ENCODE measurements at places on chromosomes 3 and 15.
A peak's percentile ranks its signal among the peaks of the same experiment; 100 is the strongest.

DNA sequence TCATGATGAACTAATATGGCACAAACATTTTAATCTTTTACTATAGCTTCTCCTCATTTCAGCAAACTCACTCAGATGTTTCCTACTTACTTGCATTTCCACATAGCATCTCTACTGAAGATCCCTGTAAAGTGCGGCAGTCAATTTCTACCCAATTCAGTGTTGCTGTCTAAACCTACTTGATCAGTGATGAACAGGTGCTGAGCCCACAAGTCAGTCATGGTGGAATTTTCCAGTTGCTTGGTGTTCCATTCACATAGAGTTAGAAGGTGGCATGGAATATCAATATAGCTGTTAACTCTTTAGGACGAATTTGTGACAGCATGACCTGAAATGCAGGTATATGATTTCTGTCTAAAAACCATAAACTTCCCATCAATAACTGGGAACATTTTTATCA lies 22.7 kb downstream of the MRPL3 start:
- no peak for DNase-seq

GRCh38 chr15:29403772-29404171 lies 134.2 kb upstream of the NSMCE3 start:
- no peak for DNase-seq

DNA sequence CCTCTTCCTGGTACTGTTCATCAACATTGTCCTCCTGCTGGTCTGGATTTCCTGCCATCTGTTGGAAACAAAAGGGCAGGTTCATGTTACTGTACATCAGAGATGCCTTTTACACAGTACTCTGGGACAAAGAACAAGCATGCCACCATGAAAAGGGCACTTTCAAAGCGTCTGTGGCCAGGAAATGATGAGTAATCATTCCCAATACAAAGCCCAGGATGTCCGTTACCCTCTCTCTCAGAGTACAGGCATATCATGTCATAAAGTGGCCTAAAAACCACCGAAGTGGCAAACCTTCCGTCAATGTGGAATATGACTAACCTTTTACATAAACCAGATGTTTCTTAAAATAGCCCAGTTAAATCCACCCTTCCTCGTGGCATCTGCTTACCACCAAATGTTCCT lies 71.2 kb downstream of the GOLIM4 start:
- DNase-seq, result no peak

DNA sequence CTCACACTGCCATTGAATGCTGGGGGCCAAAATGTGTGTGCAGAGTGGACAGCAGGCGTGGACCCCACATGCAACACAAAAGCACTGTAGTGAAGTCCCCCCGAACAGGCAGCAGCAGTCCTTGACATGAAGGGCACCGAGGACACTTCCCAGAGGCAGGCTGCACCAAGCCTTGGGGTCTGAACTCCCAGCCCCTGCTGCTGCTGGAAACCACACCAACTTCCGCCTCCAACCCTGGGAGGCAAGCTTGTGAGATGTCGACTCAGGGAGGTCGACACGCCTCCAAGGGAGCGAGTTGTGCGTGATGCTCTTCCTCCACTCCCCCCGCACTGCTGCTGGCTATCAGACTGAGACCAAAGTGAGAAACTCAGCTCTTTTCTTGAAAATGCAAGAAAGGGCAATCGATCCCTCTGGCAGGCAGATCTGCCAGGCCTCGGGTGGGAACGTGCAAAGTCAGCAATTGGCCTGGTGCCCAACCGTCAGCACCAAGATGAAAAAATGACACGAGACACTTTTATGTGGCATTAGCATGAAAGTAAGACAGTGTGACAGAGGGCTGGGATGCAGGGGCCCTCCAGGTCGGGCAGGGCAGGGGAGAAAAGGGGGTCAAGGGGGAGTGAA lies 43.6 kb downstream of the WHAMM start:
- no peak for DNase-seq

DNA sequence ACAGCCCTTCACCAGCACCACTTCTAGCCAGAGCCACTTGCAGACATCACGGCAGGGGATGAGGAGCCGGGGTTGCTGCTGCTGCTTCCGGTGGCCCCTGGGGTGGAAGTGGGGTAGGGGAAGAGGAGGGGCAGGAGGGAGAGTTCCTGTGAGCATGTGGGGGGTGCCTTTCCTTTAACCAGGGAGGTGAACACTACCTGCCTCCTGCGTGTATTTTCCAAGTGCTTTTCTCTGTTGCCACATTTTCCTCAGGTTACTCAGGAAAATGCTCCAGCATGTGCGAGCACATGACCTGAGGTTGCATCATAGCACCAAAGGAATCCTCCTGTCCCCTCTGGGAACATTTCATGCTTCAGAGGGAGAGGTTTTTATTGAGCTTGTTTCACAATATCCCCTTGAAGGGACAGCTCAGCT lies 12.2 kb upstream of the SACM1L start:
- no peak for DNase-seq

DNA sequence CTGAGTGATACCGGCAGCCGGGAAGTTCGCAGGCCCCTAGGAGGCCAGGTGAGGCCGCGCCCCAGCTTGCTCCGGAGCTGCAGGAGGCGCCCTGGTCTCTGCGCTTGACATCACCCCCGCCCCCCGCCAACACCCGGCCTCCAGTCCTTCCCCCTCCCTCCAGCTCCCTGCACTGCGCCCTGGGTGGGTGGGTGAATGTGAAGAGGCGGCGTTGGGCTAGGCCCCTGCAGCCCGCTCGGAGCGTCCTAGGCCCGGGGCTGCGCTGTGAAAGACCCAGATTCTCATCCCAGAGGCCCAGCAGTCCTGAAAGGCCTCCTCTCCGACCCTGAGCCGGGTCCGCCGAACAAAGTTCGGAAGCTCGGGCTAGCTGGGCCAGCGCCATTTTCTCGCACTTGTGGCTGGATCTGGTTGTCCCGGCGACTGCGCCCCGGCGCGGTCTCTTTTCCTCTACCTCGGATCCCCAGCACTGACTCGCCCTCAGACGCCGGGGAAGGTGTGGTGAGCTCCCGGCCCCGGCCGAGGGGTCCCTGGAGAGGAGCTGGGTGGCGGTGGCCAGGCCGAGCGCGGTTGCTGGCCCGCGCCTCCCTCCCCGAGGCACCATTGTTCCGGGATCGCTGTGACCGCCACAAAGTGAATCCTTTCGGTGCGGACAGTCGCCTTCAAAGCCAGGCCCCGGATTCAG lies 12.9 kb downstream of the ZIC4 start:
- DNase-seq, result no peak

DNA sequence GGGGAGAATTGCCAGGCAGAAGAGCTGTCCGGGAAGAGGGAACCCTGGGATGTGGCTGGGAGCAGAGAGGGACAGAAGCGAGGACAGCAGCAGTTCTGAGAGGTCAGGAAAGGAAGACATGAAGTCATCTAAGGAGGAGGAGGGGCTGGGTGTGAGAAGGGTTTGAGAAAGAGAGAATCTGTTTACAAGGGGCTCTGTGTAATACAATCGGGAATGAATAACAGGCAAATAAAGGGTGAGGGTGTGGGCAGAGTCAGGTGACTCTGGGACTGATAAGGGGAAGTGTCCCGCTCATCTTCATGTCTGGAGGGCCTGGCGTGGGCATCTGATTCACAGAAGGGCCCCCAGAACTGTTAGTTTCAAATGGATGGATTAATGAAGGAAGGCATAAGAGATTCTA lies 191.3 kb downstream of the XXYLT1 start:
- no peak for DNase-seq

GRCh38 chr3:150739877-150740645 lies 22.9 kb downstream of the SIAH2 start:
- DNase-seq, result no peak

DNA sequence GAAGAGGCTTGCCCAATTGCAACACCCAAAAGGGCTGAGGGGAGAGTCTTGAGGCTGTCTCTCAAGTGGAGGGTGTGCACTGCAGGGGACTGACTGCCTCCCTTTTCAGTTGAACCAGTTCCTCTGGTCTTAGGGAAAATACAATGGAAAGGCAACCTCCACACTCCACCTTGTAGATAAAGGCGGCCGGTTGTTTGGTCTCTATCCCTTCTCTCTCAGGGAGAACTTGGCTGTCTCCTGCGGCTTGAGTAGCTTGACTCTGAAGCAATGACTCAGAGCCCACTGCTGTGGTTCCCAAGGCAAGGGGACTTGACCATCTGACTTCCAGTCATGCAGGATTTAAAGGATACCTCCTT lies 143.2 kb upstream of the UMPS start:
- no peak for DNase-seq

GRCh38 chr3:30621576-30621975 lies 15.2 kb downstream of the TGFBR2 start:
- DNase-seq, result no peak

- no peak for DNase-seq
Observed at GRCh38 chr15:76512971-76513370, 176.4 kb downstream of the ISL2 start.

DNA sequence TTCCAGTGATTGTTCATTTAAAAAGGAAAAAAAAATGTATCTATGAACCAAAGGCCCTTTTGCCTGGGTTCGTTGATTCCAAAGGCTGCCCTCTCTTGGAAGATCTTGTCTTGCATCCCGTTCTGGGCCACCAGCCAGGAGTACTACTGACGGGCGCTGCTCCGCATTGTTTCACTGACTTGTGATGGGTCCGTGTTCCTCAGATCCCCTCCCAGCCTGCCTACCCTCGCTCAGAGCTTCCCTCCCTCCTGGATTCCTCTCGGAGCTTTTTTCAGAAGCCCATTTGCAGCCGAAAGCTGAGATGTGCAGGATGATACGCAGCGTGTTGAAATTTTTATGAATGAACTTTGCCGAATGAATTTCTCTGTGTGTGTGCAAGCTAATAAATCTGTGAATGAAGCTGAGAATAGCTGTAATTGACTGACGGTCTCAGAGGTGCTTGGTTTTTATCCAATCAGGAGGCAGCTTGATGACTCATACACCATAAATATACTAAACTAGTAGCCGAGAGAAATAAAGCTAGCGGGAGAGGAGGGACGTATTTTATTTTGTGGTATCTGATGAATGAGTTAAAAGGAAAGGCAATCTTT lies at the start of gene SHC4:
Gene SHC4, minus strand, starts transcription at position 396 of the 590 bp plus-strand sequence. CDS start 904 bp downstream, outside the sequence.
- DNase-seq, result peak; percentile 71

DNA sequence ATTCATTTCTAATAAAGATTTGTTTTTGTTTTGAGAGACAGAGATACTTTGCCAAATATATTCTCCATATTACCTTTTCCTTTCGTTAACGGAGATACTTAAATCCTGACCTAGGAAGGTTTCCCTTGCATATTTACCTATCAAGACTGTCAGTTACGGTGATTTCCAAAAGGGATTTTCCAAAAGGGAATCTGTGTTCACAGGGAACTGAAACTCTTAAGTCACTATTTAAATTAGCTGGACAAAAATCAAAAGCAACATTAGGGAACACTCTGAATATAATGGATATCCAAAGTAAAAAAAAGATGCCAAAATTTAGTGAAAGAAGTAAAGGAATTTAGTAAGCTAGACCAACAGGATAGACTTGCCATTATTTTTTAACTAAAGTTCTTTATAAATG lies 576 bp downstream of the LRRFIP2 start:
- no peak for DNase-seq

GRCh38 chr3:126773783-126774182 lies 69.7 kb downstream of the CHCHD6 start:
- DNase-seq, result no peak

GRCh38 chr3:85498177-85498576 lies 539.4 kb downstream of the CADM2 start:
- DNase-seq, result no peak

GRCh38 chr3:133663569-133664313 lies 2.0 kb upstream of the TOPBP1 start:
- no peak for DNase-seq

DNA sequence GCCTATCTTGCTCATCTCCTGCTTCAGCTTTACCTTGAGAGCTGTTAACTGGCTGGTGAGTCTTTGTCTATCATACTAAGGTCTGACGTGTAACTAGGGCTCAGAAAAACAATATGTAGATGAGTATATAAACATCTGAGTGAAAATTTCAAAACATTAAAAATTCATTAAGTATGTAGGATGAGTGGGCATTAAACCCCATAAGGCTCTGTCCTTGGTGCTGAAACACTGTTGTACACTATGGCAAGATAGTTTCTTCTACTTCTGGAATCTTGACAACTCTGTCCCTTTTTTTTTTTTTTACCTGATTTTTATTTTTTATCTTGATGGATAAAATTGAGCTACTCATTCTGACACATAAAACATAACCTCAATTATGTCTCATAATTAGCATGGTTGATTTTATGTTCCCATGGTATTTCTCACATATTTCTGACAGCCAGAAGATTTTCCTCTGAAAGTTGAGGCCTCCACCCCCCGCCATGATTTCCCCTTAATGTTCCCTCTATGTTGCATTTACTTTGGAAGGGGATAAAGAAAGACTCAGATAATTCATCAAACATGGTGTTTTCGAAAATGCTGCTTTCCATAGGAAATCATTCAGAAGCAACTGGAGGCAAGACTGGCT lies 54.3 kb downstream of the DGKG start:
- DNase-seq, result no peak

DNA sequence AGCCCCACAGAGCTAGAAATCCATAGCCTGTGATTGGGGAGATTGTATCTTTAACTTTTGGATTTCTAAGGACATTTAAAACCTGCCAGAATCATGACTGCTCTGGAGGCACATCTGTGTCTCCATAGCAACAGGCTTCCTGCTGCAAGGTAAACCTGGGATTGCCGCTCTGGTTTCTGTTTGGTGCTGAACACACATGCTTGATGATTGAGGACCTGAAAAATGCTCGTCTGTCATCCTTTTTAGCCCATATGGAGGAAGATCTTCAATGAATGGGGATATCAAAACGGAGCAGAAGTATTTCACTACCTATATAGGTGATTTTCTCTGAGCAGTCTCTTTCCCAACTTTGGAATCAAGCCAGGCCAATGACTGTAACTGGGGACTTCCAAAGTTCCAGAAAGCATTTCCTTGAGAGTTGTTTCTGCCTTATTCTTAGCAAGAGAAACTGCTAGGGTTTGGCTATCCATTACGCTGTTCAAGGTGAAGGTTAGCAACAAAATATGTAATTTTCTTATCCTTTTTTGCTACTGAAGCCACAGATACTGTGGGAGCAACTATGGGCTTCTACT lies 96.5 kb upstream of the TNIK start:
- DNase-seq, result no peak

DNA sequence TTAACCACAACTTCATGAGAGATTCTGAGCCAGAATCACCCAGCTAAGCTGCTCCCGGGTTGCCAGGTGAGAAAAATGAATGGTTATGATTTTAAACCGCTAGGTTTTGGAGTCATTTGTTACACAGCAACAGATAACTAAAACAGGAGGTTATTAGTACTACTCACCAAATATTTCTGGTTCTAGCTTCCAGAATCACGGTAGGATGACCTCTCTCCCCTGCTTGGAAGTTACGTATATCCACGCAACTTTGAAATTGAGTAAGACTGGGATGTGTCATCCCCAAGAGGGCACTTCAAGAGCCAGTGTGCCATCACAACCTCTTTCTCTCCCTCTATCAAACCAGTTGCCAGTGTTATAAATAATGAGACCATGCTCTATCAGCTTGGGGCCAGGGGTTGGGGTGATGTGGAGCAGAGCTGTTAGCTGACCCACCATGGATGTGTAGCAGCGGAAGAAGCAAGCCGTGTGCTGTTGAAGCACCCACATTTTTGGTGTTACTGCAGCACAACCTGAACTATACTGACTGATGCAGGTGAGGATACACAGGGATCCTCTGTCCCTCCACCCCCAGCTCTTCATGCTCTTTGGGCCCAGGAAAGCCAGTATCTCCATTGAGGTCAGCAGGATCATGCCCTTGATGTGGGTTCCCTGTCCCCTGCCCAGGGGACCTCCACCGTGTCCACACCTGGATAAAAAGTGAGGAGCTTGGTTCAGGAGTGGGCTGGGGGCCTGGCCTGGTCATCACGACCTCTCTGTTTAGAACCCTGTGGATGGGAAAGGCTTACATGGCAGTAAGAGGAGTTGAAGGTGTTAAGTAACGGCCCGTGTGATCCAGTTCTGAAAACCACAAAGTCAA lies 19.4 kb upstream of the ALDH1A3 start:
- no peak for DNase-seq
